ENCODE measurements at places on chromosomes 16 and 17.

GRCh38 chr17:16419929-16420271 is 4.5 kb downstream of the TRPV2 start:
- DNase-seq: no peak

- DNase-seq: no peak
Measured at GRCh38 chr17:59418732-59419166, 87.3 kb downstream of the YPEL2 start.

DNA sequence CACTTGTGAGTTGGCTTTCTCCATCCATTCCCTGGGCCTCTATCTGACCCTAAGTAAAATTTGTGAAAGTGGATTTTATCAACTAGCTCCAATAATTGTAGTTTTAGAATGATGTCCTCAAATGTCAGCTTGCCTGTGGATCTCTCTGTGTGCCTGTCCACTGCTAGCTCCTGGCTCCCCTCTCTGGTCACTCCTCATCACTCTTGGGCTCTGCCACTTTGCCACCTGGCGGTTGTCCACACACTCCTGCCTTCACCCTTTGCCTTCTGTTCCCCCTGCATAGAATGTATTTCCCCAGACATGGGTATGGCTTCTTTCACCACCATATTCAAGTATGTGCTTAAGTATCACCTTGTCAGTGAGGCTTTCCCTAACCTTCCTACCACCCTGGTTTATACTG is 19.8 kb downstream of the ANKFN1 start:
- no peak for DNase-seq

GRCh38 chr17:39513309-39513708 is 52.0 kb downstream of the CDK12 start:
- DNase-seq: no peak

- no peak for DNase-seq
Measured at GRCh38 chr17:36124879-36125824, 21.5 kb downstream of the CCL4 start.

- DNase-seq: no peak
Measured at GRCh38 chr16:55031481-55031880, 100.8 kb downstream of the IRX5 start.

- no peak for DNase-seq
Measured at GRCh38 chr16:72426386-72426785, 254.4 kb upstream of the PMFBP1 start.

- no peak for DNase-seq
Measured at GRCh38 chr16:4176906-4177417, 60.7 kb upstream of the ADCY9 start.

GRCh38 chr16:50839356-50839755 is 97.5 kb downstream of the CYLD start:
- no peak for DNase-seq

Data from activated CD4-positive, alpha-beta T cell treated with anti-CD3 and anti-CD28 coated beads, Interleukin-2, amount 50 U/mL, for 24 hours (primary cell).